ENCODE measurements at places on chromosomes 5 and 9.

- DNase-seq: peak; percentile 39
Measured at GRCh38 chr9:73133022-73133651, 18.5 kb upstream of the ANXA1 start.

DNA sequence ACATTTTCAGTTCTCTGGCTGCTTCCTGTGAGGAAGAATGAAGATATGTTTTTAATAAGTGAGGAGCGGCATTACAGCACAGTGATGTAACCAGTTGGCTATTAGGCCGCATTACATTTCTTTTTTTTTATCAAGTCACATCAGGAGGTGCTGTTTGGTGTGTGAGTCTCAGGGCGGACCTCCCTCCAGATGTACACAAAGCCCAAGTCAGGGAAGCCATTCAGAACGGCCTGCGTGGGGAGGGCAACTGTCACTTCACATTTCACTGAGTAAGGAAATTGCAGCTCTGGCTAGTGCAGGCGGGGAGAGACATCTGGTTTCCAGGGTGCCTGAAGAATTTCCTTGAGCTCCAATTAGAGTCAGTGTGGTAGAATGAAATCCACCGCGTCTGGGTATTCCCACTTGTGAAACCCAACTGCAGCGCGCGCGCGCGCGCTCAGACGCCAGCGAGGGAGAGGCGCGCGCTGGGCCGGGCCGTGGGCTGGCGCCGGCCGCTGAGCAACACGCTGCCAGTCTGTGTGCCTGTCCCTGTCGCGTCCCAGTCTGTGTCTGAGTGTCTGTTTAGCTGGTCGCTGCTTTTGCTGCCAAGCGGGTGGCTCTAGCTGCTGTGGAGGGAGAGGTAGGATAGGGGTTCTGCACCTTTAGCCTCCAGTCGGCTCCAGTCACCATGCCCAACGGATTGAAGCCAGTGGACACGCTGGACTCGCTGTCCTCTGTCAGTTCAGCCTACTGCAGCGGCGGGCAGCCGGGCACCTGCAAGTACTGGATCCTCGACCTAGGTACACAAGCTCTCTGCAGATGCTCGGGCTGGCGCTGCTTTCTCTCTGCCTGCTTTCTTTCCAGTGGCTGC, 140.8 kb upstream of the OTULINL start:
- DNase-seq: no peak

- no peak for DNase-seq
Measured at GRCh38 chr9:22098643-22099332, 89.7 kb upstream of the CDKN2B start.

GRCh38 chr9:131140550-131140949, 15.2 kb downstream of the NUP214 start:
- DNase-seq: no peak

- no peak for DNase-seq
Measured at GRCh38 chr9:33453286-33453860, 6.0 kb upstream of the AQP3 start.

- no peak for DNase-seq
Measured at GRCh38 chr5:80146046-80146445, 109.8 kb downstream of the SERINC5 start.

DNA sequence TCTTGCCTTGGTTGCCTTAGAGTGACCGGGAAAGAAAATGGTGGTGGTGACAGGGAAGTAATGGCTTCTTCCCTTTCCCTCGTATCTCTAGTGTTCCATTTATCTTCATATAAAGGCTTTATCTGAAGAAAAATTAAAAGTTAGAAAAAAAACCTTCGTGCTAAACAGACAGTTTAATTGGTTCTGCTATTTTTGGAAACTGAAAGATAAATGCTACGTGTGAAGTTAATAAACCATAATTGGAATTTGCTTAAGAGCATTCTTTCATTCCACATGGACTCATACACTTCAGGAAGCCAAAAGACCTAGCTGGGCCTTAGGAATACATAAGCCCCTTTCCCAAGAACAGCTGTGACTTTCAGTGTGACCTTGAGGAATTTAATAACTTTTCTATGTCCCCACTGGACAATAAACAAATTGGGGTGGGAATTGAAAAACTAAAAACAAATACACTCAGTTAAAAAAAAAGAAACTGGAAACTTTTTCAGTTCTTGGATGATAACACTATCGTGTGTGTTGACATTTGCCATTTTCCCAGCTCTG, 818.8 kb upstream of the WWC1 start:
- DNase-seq: no peak

- peak; percentile 88 for DNase-seq
Measured at GRCh38 chr9:131762356-131762932, 22.6 kb upstream of the RAPGEF1 start.

- DNase-seq: no peak
Measured at GRCh38 chr9:130199605-130200004, 27.4 kb downstream of the NCS1 start.

DNA sequence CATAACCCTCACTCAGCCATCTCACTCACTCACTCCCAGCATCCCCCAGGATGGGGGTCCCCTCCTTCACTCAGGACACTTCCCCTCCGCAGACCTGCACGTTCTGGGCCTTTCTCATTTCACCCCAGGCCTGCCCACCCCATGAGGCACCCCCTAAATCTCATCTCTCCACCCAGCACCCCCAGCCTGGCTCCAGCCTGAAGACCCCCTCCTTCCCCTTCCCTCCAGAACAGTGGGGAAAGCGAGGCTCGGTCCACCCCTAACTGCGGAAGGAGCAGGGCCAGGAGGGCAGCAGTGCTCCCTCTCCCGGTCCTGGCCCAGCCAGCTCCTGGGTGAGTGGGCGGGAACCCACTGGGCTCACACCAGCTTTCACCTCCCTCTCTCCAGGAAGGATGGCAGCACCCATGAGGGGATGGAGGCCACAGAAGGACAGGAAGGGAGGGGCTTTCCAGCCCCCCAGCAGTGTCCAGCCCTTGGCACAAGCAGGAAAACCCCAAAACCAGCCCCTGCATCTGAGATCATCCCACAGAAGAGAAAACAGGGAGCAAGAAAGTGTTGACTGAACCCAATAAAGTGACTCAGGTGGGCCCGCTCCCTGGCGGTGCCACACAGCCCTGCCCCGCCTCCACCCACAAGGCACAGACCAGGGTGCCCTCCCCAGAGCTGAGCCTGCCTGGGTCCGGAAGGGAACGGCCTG, 55.0 kb downstream of the LRSAM1 start:
- no peak for DNase-seq

DNA sequence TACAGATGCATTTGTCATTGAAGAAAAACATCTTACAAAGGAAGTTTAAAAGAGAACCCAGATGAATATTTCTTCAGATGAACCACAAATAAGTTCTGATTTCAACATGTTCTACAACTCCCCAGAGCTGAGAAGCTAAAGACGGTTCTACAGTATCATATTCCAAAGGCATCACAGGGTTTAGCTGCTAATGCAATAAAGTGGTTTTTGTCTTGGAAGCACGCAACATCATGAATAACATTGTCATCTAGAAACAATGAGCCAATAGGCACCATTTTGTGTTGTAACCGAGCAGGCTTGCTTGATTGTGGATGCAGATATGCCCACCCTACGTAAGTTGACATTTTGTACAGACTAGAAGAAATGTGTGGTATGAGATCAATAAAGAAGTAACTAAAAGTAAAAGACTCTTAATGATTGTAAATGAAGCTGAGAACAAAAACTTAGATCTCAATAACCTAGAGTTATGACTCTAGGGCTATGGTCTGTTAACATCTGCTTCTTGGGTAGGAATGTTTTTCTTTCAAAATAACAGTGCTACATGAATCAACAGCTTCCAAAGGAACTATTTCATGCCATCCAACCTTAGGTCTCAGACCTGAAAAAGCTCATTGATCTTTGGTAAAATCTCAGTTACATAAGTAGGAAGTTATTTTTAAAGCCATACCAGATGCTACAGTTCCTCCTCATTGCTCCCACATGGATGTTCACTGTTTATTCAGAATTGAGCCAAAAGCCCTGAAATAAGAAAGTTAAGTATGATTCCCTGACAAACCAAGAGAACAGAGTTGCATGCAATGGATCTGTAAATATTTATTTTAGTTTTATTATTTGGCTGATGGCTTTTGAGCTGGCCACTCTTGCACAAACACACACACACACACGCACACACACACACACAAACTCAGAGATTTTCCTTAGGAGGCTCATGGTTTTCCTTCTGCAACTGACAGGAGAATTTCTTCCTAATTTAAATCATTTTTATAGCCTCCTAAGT, 118.7 kb upstream of the SLCO6A1 start:
- peak; percentile 62 for DNase-seq

GRCh38 chr9:127519301-127520166, 68.2 kb downstream of the LRSAM1 start:
- no peak for DNase-seq

- no peak for DNase-seq
Measured at GRCh38 chr5:67003685-67003934, 193.0 kb downstream of the CD180 start.

- peak; percentile 74 for DNase-seq
Measured at GRCh38 chr5:78008356-78008967, 232.3 kb upstream of the TBCA start.
